ENCODE measurements at places on chromosomes 3 and 15.
A peak's percentile ranks its signal among the peaks of the same experiment; 100 is the strongest.

- no peaks in the 10 kb centered on the region for H3K36me3 ChIP-seq
- no peak overlapping the region for H3K4me3 ChIP-seq
- no peak overlapping the region for H3K27ac ChIP-seq
- H3K4me1 ChIP-seq = no peaks in the 10 kb centered on the region
- H3K27me3 ChIP-seq = no peaks in the 10 kb centered on the region
These were observed 36.0 kb upstream of the ZMAT3 start for GRCh38 chr3:179107617-179108016.

DNA sequence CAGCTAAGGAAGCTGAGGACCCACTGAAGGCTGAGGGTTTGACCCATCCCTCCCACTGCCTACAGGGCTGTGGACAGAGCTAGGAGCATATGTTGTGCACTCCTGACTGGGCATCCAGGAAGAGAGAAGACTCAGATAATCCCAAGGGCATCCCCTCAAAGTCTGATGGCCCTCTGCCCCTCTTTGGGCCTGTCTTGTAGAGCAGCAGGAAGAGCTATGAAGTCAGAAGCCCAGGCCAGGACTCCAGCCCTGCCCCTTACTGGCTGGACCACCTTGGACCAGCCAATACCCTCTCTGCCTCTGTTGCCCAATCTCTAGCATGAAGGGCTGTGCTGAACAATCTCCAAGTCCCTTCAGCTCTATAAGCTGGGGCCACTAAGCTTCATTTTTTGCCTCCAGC, 210.8 kb downstream of the RPLP1 start:
- H3K27ac ChIP-seq = no peak overlapping the region
- no peaks in the 10 kb centered on the region for H3K27me3 ChIP-seq
- H3K4me1 ChIP-seq = peaks cover 10% of the 10 kb centered on the region

GRCh38 chr3:62566022-62566557, 192.7 kb upstream of the FEZF2 start:
- no peaks in the 10 kb centered on the region for H3K4me1 ChIP-seq
- no peak overlapping the region for H3K27ac ChIP-seq
- no peaks in the 10 kb centered on the region for H3K36me3 ChIP-seq
- no peak for DNase-seq

GRCh38 chr3:49966233-49966942, 26.4 kb downstream of the RBM6 start:
- H3K27ac ChIP-seq = peak overlapping the region; percentile 61
- H3K36me3 ChIP-seq = peaks cover 10% of the 10 kb centered on the region
- H3K27me3 ChIP-seq = no peaks in the 10 kb centered on the region

GRCh38 chr3:169199283-169199682, 464.2 kb downstream of the MECOM start:
- no peak for DNase-seq
- no peaks in the 10 kb centered on the region for H3K36me3 ChIP-seq
- no peak overlapping the region for H3K27ac ChIP-seq
- H3K27me3 ChIP-seq = no peaks in the 10 kb centered on the region
- no peak overlapping the region for H3K4me3 ChIP-seq

- no peaks in the 10 kb centered on the region for H3K4me1 ChIP-seq
- no peak overlapping the region for H3K4me3 ChIP-seq
- no peaks in the 10 kb centered on the region for H3K27me3 ChIP-seq
- DNase-seq = peak; percentile 8
These were observed 64.4 kb downstream of the PHC3 start for GRCh38 chr3:170117134-170117533.

DNA sequence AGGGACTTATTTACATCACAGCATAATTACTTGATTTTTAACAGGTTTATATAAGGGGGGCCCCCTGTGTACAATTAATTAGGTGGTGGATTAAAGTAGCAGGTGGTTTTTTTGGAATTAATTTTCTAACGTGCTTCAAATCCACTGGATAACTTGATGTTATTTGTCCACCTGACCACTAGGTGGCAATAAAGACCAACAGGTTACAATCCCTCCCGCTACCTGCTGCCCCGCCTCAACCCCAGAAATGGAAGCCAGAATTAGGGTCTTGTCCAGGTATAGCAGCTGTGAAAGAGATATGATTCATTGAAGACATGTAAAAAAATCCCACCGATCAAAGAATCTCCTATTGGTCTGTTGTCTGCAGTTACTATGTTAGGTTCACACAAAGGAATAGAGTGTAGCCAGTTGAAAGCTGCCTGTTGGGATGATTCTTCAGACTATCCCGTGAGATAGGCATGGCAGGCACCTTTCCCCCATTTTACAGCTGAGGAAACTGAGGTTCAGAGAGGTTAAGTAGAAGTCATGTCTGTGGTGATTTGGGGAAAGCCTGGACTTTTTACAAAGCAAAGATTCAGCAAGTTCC, 44.0 kb downstream of the MFSD1 start:
- H3K4me1 ChIP-seq = peaks cover 6% of the 10 kb centered on the region
- no peaks in the 10 kb centered on the region for H3K27me3 ChIP-seq
- peak; percentile 66 for DNase-seq
- no peaks in the 10 kb centered on the region for H3K36me3 ChIP-seq
- no peak overlapping the region for H3K27ac ChIP-seq

Measured in neural progenitor cell (in vitro differentiated cells).